ENCODE measurements at places on chromosomes 4 and X.

DNA sequence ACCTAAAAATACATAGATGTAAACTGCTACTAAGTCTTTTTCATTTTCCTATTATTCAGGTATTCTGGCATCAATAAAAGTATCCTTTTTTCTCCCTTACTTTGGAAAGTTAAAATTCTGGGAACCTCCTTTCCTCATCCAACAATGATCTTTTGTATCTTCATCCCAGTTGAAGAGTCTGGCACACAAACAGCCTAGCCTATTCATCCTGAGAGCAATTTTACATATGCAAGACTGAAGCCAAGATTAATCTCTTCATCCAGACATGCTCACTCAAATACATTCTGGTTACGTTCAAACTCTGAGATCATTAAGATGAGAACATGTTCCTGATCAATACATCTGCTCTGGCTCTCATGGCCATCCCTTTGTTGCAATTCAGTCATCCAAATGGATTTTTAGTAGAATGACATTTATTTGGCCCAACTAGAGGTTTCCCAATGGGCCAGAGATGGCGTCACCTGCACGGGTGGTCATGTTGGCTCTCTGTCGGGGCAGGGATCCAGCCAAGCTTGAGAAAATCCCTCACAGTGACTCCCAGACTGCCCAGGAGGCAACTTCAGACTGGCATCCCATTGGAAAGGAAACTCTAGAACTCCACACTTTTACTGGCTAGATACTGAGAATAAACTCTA is 135.3 kb upstream of the VCX2 start:
- no peak for DNase-seq

GRCh38 chrX:55486736-55487135 is 2.9 kb downstream of the USP51 start:
- no peak for DNase-seq

DNA sequence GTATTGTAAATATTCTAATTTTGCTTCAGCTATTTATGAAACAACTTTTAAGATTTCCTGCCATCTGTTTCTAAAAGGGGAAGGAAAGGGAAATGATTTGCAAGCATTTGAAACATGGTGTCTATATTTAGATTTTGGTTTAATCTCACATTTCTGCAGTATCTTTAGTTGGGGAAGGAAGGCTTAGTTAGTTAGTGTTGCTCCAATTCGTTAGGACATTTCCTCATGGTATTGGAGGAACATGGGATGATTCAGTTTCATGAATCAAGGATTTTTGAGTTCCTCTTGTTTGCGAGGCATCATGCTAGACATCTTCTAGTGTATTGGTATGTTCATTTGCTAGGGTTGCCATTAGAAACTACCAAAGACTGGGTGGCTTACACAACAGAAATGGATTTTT is 20.5 kb upstream of the TMEM192 start:
- DNase-seq: no peak

GRCh38 chrX:71540801-71541200 is 7.9 kb downstream of the OGT start:
- DNase-seq: no peak

DNA sequence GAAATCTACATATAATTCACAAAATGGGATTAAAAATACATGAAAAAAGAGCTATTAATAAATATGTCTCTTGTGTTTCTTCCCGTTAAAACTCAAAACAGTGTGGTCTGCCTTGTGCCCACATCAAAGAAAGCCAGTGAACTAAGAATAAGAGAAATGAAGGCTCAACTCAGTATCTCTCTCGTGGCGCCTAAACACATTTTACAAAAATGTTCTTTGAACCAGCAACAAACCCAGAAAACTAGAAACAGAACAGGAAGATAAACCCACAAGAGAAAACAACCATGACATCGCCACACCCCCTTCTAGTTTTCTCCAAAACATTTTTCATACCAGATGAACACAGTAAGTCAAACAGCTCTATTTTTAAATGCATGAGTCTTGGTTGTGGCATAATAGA is 130.1 kb downstream of the DCHS2 start:
- no peak for DNase-seq

GRCh38 chrX:45368705-45369104 is 168.0 kb upstream of the DIPK2B start:
- DNase-seq: no peak

DNA sequence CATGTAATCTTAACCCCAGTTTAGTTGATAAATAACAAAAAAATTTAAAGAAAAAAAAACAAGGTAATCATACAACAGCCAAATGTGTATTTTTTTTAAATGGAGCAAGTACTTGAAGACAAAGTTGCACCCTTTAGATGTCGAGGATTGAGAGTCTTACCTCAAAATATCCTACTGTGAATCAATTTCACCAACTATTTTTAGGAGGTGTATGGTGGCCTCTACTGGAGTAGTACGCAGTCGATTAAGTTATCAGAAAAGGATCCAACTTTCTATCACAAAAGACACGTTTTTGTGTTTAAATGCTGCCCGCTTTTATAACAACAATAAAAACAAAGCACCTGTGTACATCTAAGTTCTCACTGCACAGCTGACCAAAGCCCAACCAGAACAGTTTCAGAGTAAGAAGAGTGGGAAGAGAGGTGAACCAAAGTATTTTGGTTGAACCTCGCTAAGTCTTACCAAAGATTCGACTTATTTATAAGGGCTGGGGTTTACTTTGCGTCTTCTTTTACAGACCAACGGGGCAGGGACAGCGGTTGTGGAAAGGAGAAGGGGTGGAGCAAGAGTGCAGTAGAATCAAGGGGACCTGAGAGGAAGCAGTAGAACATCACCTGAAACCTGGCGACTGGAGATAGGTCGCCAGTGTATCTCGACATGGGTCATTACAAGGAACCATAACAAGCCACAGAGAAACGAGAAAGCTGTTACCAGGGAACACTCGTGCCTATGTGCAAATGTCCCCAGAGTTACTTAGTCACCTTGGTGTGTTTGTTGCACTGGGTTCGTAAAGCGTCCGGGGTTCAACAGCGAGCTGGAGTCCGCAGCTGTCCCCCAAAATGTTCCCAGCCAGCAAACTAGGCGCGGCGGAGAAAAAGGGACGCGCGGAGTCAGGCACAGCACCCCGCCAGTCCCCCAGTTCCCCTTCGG is 1.1 kb downstream of the RPS6KA6 start:
- DNase-seq: no peak

- DNase-seq: no peak
Observed at GRCh38 chrX:144616317-144616716, 631.0 kb upstream of the SPANXN1 start.

DNA sequence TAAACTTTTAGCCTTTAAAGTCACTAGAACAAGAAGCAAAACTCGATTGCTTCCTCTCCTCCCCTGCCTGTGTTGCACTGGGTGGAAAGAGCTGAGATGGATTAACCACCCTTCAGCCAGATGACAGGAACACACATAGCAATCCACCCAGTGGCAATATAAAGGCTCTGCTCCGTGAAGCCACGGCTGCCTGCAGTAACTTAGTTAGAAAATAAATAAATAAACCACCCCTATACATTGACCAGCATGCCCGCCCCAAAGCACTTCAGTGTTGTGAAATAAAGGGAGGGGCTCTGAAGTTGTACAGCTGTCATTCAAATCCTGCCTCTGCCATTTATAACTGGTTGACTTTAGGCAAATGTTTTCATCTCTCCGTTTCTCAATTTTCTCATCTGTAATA is 217.1 kb upstream of the LDB2 start:
- no peak for DNase-seq

DNA sequence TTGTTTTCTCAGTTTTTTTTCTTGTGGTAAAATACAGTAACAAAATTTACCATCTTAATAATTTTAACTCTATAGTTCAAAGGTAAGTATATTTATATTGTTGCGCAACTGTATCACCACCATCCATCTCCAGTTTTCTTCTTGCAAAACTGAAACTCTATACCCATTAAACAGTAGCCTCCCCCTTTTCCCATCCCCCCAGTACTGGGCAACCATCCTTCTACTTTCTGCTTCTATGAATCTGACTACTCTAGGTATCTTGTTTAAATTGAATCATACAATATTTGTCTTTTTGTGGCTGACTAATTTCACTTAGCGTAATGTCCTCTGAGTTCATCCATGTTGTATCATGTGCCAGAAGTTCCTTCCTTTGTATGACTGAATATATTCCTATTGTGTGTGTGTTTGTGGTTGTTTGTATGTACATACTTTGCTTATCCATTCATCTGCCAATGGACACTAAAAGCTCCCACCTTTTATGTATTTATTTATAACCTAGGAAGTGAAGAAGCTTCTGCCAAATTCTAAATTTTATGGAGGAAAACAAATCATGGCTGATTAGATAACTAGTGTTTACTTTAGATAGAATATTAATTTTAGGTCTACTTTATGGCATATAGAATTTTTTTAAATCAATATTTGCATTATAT is 10.0 kb downstream of the ABHD18 start:
- no peak for DNase-seq

DNA sequence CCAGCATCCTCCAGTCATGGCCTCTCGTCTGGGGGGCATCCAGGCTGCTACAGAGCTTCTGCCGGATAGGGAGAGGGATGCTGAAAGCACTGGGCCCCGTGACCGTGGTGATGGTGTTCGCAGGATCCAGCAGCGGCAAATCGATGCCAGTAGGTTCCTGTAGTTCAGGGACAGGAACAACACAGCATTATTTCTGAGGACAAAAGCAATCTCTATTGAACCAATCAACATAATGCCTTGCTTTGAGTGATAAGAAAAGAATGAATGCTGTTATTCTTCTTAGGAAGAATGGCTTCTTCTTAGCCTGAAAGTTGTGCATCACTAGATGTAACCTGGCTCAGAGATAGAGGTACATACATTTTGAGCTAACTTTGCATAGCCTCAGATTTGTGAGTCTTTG is 378.6 kb downstream of the UNC5C start:
- DNase-seq: no peak

DNA sequence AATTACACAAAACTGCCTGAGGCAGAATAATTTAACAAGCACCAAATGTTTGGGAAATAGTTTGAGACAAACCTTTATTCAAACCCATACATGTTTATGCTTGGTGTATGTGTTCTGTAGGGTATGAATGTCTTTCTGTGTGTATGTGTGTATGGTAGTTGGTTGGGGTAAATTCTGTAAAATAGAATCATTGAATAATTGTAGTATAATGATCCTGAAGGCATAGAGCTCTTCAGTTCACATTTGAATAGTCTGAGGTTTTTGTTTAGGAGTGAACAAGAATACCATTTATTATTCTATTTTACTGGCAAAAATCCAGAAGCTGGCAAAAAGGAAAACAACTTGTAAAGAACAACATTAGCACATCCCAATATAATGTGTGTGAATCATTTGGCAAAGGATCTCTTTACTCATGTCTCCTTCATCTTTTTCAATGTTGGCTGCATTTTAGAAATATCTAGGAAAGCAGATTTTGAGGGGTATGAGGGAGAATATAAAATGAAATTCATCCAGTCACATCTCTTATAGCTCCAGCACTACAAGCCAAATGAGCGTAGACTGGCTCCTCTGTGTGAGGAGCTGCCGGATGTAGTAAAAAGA is 360.0 kb downstream of the CHIC1 start:
- DNase-seq: no peak

DNA sequence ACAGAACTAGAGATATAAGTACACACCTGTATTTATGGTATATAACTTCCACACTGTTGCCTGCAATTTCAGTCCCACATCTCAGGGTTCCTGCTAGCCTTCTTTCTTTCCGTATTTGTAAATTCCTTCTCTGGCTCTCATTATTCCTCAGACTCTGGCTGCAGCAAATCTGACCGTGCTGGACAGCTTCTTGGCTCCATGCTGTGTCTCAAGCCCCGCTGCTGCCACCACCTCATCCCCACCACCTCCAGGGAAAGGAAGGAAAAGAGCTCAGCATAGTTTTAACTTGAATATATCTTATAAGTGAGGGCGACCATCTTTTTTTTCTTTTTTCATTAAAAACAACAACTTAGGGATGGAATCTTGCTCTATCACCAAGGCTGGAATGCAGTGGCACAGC is 155.6 kb upstream of the CXCL13 start:
- no peak for DNase-seq

DNA sequence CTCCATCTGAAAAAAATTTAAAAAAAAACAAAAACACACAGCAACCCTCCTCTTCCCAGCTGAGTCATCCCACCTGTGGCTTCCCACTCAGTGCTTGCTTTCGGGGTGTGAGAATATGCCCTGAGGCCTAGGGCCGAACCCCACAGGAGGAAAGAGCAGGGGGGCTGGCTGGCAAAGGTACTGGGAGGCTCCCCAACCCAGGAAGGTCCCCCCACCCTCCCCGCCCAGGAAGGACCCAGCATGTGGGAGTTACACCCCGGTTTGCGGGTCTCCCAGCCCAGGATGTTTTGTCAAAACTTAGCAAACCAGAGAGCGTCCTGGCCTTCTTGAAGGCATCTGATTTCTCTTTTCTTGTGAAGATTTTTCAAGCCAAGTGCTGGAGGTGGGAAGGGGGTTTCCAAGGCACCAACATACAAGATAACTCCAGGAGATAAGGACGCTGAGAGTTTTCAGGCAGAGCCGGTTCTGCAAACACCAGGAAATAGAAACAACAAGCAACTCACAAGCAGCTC is 25.7 kb upstream of the CSF2RA start:
- DNase-seq: no peak

- DNase-seq: no peak
Observed at GRCh38 chrX:149633511-149633910, 1.9 kb upstream of the TMEM185A start.

DNA sequence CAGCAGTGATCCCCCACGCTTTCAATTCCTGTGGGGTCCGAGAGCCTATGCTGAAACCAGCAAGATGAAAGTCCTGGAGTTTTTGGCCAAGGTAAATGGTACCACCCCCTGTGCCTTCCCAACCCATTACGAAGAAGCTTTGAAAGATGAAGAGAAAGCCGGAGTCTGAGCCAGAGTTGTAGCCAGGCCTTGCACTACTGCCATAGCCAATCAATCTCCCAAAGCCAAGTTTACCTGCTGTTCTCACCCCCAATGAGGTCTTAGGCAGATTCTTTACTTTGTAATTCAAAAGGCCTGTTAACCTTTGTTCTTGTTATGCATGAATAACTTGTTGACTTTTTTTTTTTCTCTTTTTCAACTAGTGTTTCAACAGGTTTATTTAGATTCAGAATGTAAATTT is 4.0 kb downstream of the MAGEB2 start:
- DNase-seq: no peak

DNA sequence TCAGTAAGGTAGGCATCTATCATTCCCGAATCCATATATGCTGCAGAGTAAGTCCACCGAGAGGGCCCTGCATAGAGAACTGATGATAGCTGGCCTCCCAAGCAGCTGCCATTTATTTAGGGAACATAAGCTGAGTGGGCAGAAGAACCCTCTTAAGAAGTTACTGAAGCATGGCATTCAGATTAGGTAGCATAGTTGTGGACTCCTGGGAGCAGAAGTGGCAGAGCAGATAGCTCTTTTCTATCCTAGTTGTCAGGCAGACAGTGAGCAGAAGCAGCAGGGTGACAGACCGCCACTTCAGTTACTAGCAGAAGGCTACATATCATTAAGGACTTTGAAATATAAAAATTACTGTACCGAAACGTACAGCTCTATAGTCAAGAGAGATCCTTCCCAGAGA is 454.7 kb downstream of the PPP4R3C start:
- DNase-seq: no peak
